ENCODE measurements at places on chromosomes 12 and 14. TPM values are rescaled to one million over a fixed set of nuclear protein-coding genes. Genes with fewer than 3 reads are reported as not detected.

GRCh38 chr12:77746096-77746495 is 84.6 kb upstream of the NAV3 start:
- H3K36me3 ChIP-seq, result no peaks in the 10 kb centered on the region
- H3K27ac ChIP-seq, result no peak overlapping the region
- H3K4me3 ChIP-seq, result no peak overlapping the region
- no peak for DNase-seq
- H3K4me1 ChIP-seq, result no peaks in the 10 kb centered on the region

TCL1B gene
- total RNA-seq, result not detected

GRCh38 chr12:127280393-127281275 is 986.3 kb upstream of the TMEM132C start:
- H3K27ac ChIP-seq, result no peak overlapping the region
- DNase-seq, result peak; percentile 59
- no peak overlapping the region for H3K4me3 ChIP-seq
- H3K36me3 ChIP-seq, result no peaks in the 10 kb centered on the region

- no peak for DNase-seq
- no peaks in the 10 kb centered on the region for H3K36me3 ChIP-seq
- H3K27me3 ChIP-seq, result no peaks in the 10 kb centered on the region
- H3K4me1 ChIP-seq, result no peaks in the 10 kb centered on the region
- no peak overlapping the region for H3K4me3 ChIP-seq
Measured at GRCh38 chr12:52257074-52257551, 17.3 kb upstream of the KRT86 start.

PDE3A gene
- total RNA-seq, result 94.7 TPM

GRCh38 chr14:102195446-102195845 is 55.7 kb downstream of the WDR20 start:
- no peak overlapping the region for H3K4me3 ChIP-seq
- no peak overlapping the region for H3K27ac ChIP-seq
- no peaks in the 10 kb centered on the region for H3K4me1 ChIP-seq
- peaks cover 4% of the 10 kb centered on the region for H3K36me3 ChIP-seq

DNA sequence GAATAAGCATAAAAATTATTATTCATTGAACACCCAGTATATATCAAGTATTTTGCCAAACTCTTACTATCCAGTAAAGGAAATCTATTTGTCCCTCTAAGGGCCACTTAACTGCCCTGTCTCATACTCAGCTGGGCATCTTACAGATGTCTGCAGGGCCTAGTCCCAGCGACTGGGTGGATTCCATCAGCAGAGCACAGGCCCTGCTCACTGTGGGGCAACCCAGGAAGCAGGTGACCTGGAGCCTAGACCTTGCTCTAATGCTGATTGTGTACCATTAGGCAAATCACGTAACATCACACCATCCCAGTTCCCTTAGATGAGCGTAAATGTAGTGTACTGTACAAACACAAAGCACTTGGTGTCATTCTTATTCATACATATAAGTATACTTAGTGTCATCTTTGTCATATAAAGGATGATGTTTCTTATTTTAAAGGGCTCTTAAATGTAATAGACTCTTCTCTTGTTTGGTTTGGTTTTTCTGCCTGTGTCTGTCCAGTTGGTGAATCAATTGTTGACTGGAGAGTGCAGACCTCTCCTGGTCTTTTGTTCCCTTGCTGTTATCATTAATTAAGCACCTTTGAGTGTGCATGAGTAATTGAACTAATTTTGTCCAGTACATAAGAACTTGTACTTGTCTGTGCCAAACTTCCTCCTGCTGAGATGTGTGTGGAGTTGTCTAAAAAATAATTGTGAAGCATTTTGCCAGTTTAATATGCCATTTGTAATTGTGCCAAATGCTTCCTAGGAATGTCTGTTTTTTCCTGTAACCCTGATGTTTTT is 49.3 kb downstream of the RAB35 start:
- no peaks in the 10 kb centered on the region for H3K27me3 ChIP-seq
- H3K4me1 ChIP-seq, result no peaks in the 10 kb centered on the region
- no peak for DNase-seq

GRCh38 chr12:2460051-2460670 is 334.6 kb upstream of the FKBP4 start:
- no peaks in the 10 kb centered on the region for H3K27me3 ChIP-seq
- H3K4me1 ChIP-seq, result no peaks in the 10 kb centered on the region
- no peak for DNase-seq
- H3K4me3 ChIP-seq, result no peak overlapping the region

All from aorta (tissue), 5 donors.